ENCODE measurements at places on chromosomes 12 and 14.

- H3K4me3 ChIP-seq = no peak overlapping the region
- H3K27ac ChIP-seq = peak overlapping the region; percentile 67
- no peaks in the 10 kb centered on the region for H3K27me3 ChIP-seq
- no peak for DNase-seq
- no peaks in the 10 kb centered on the region for H3K36me3 ChIP-seq
- H3K4me1 ChIP-seq = peaks cover 38% of the 10 kb centered on the region
Measured at GRCh38 chr14:91888641-91889476, 21.5 kb upstream of the TC2N start.

- no peaks in the 10 kb centered on the region for H3K27me3 ChIP-seq
- H3K36me3 ChIP-seq = no peaks in the 10 kb centered on the region
- no peak for DNase-seq
Measured at GRCh38 chr14:65943916-65944410, 531.4 kb downstream of the FUT8 start.

DNA sequence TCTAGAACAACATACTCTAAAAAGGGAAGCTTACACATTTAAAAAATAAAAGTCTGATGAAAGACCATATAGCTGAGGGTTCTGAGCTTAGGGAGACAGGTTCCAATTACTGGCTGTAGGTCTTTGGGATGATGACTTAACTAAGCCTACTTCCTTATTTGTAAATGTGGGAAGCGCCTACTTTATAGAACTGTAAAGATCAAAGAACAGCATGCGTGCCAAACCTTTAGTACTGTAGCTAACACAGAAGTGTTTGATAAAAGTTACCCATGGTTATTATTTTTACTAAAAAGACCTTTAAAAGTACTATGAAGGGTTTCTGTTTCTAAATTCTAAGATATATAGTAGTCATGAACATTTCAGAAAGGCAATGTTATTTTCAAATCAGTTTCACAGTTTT lies 35.7 kb downstream of the STK38L start:
- H3K4me3 ChIP-seq = no peak overlapping the region
- H3K4me1 ChIP-seq = peaks cover 9% of the 10 kb centered on the region

GRCh38 chr14:102603293-102603907 lies 11.0 kb downstream of the RCOR1 start:
- peak overlapping the region; percentile 51 for H3K27ac ChIP-seq
- no peaks in the 10 kb centered on the region for H3K27me3 ChIP-seq
- H3K4me3 ChIP-seq = no peak overlapping the region

DNA sequence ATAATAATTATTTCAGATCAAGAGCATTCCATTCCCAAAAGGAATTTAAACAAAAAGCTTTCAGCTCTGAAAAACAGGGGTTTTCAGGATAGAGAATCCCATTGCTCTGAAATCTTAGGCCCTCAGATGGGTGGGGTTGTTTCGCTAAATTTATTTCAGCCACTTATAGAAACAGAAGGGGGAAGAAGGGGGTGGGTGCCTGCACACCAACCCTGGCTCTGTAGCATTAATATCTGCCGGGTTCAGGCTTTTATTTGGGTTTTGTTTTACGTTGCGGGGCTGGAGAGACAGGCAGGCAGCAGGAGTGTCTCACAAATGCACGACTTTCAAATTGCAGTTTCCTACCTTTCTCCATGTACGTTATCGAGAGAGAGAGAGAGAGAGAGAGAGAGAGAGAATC lies 12.5 kb upstream of the ZFP36L1 start:
- peaks cover 41% of the 10 kb centered on the region for H3K4me1 ChIP-seq
- DNase-seq = no peak
- H3K27ac ChIP-seq = peak overlapping the region; percentile 76
- no peaks in the 10 kb centered on the region for H3K27me3 ChIP-seq

DNA sequence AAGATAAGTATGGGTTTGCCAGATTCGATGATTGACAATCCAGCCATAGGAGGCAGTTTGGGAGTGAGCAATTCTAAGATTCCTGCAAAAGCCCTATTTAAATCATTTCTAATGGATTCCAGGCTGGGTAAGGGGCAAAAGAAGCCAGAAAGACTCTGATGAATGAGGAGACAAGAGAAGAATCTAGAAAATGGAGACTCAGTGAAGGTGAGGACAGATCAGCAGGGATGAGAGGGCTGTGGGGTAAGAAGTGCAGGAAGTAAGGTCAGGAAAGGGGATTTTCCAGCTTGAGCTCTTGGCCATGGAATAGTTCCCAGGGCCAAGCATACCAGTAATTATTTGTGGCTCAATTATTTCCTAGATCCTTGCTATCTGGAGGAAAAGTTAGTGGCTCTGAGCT lies 87.3 kb downstream of the TMX1 start:
- DNase-seq = no peak
- H3K27me3 ChIP-seq = no peaks in the 10 kb centered on the region
- H3K27ac ChIP-seq = peak overlapping the region; percentile 16
